ENCODE measurements at places on chromosomes 3 and 15.
A peak's percentile ranks its signal among the peaks of the same experiment; 100 is the strongest.

DNA sequence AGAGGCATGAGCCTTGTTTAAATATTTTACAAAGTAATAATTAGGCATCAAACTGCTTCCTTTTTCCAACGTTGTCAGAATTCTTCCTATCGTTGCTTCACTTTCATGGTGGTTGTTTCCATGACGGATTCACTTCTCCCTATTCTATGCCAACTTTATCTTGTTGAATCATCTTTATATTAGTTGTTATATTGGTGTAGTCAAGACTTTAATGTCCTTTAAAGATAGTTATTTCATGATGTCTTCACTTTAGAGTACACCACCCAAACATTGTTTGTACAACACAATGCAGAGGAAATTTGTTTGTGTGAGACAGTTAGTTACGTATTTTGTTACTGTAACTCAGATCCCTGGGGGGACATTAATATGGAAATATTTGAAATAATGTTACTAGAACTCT is 61.9 kb downstream of the CRYBG3 start:
- DNase-seq, result no peak

GRCh38 chr3:85303156-85303555 is 344.4 kb downstream of the CADM2 start:
- no peak for DNase-seq

DNA sequence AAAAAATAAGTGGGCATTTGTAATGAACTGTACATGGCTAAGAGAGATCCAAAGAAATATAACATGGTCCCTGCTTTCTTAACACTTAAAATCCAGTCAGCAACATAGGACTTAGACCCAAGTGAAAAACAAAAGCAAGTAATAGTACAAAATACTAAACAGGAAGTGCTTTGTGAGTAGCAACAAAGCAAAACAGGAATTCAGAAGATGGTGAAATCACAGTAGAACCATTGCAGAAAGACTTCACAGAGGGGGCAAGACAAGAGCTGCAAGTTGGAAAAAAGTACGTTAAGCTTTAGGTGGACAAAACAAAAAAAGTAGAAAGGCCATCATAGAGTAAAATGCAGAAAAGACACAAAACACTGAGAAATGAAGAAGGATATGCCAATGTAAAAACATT is 116.0 kb downstream of the TBC1D5 start:
- DNase-seq, result no peak

GRCh38 chr3:181707980-181708379 is 3.7 kb upstream of the SOX2 start:
- no peak for DNase-seq

DNA sequence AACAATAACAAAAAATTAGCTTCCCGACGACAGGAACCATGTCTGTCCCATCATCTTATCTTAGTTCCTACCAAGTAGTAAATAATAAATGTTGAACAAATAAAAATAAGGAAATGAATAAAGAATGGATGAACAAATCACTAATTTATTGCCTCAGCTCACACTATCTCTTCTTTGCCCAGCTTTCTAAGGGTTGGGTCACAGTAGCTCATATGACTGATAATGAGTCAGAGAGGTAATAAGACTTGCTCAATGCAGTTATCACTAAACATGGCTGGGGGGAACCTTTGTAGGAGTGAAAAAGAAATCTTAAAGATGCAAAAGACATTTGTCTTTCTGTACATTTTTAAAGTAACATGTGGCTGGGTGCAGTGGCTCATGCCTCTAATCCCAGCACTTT is 182.2 kb downstream of the WDR76 start:
- no peak for DNase-seq

DNA sequence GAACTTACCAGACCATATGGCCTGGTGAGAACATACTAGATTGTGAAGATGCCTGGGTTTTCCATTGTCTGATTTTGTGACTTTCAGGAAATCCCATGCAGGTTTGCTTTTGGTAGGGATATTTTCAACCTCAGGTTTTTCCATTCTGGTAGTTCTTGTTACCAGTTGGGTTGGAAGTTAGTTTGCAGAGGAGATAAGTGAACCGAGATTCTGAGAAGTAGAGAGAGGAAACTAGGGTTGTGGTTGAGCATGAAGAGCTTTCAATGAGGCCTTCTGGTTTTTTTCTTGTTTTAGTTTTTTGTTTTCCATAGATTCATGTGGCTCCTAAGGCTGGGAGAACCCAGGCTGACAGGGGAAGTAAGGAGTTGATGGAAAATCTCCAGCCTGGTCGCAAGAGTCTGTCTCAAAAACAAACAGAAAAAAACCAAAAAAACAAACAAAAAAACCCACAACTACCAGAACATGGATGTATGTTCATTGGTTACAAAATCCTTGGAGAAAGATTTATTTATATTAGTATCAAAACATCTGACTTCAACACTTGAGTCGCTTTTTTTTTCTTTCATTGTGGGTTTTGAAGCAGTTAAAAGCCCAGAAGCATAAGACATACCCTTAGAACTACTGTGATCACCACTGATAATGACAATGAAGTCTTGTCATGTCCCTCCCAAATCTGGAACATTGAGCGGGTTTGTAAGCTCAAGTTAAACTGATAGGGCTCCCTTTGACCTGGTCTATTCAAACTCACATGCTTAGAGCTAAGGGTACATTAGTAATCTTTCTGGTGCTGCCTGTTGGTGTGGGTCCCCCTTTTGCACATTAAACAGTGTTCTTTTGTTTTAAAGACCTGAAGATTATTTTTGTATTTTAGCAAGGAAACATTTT is 3.2 kb downstream of the GPR171 start:
- peak; percentile 45 for DNase-seq

DNA sequence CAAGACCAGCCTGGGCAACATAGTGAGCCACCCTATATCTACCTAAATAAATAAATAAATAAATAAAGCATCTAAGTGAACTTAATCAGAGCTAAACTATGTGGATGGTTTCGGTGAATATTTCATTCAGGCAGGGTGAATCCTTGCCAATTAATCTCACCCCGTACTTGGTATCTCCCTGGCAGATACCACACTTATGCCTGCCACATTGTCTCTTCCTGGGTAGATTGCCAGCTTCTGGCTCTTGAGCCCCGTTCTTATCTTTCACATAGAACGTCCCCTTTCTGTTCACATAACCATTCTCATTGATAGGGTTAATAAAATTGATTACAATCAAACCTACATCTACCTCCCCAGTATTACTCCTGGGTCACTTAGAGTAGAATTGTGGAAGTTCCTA is 7.0 kb downstream of the SNAP23 start:
- DNase-seq, result no peak

DNA sequence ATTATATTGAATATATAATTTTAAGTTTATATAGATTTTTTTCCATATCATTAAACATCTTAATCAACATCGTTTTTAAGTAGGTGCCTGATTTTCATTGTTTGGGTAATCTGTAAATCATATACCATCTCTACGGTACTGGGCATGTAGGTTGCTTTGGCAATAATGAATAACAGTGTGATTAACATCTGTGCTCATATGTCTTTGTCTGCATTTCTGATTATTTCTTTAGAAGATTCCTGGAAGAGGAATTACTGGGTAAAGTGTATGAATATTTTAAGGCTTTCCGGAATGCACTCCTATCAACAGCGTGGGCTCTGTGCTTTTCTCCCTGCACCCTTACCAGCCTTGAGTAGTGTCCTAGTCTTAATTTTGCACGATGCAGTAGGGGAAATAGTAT is 119.8 kb upstream of the LIPC start:
- no peak for DNase-seq

GRCh38 chr3:143972505-143973258 is 1.1 kb downstream of the DIPK2A start:
- peak; percentile 72 for DNase-seq

DNA sequence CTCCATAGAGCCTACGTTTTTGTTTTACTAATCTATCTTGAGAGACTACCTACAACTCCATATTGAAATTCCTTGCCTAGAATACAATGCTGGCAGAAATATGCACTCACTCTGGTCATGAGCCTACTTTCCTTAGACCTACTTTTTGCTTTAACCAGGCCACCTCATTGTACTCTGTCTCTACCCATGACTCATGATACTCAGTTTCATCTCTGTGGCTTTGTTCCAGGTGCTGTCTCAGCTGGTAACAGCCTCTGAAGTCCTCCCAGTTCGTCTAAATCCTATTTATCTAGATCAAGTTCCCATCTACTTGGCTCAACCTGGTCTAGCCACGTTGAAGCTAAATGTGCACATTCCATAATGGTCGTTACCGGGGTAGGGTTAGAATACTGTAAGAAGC is 536.4 kb downstream of the RSL24D1 start:
- DNase-seq, result no peak
